ENCODE measurements at places on chromosomes 2 and 18.
A peak's percentile ranks its signal among the peaks of the same experiment; 100 is the strongest.

DNA sequence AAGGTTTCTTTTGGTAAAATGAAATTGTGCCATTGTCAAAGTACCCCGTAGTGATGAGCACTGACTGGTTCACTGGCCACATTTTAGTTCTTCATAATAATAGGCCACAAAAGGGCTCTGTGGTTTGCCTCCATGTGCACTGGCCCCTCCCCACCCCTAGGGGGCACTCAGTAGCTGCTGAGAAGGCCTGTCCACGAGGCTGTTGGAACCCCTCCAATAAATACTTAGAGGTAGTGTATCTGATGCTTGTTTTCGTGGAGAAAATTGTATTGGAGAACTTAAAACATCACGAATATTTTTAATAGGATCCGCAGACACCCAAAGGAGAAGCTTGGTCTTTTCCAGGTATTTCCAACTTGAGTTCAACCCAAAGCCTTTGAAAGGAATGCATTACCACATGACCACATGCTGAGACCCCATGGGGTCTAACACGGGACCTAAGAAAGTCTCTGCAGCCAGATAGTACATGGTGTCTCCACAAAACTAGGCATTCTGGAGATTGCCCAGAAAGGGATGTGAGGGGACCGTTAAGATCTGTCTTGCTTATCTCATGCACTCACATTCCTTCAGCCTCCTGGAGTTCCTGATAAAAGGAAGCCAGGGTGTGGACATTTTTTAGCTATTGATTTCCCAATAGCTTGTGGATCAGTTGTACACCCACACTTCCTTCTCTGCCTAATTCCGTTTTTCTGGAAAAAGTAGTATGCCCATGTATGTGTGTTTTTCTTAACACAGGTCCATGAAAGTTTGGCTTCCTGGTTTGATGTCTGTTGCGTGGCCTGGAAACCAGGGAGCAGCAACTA is 28.5 kb upstream of the NOSTRIN start:
- peak; percentile 45 for DNase-seq

DNA sequence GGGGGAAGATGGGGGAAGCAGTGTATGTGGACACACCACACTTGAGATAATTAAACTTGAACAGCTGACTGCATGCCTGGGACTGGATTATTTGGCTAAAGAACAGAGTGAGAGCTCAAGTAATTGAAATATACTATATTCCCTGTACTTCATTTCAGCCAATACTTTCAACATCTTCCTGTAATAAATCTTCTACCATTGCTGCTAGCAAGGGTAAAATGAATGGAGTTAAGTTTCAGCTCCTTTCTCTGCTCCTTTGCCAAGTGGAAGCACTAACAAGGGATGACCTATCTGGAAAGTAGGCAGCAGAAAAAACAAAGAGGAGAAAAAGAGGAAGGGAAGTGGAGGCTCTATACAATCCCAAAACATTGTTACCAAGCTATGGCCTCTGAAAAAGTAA is 50.9 kb downstream of the MMADHC start:
- no peak for DNase-seq

- no peak for DNase-seq
These were observed 13.4 kb downstream of the IL18RAP start for GRCh38 chr2:102436323-102436722.

- DNase-seq, result no peak
These were observed 57.0 kb upstream of the ITM2C start for GRCh38 chr2:230807729-230808128.

- no peak for DNase-seq
These were observed 129.4 kb upstream of the CXCR4 start for GRCh38 chr2:136247204-136247950.

DNA sequence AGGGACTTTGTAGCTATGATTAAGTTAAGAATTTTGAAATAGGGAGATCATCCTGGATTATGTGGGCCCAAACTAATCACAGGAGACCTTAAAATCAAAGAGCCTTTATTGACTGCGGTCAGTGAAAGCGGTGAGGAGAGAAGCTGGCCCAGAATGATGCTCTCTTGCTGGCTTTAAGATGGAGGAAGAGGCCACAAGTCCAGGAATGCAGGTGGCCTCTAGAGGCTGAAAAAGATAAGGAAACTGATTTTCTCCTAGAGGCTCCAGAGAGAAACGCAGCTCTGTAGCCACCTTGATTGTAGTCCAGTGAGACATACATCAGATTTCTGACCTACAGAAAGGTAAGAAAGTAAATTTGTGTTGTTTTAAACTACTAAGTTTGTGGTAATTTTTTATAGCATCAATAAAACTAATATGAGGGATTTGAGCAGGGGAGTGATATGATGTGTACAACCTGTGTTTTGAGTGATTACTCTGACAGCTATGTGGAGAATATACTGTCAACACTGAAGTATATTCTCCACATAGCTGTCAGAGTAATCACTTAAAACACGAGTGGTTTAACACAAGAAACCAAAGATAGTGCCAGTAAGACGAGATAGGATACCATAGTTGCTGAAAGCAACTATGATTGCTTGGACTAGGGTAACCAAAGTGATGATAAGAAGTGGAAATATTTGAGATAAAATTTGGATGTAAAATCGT is 364.4 kb upstream of the CHST9 start:
- no peak for DNase-seq

GRCh38 chr2:146579147-146579930 is 1265.5 kb upstream of the ACVR2A start:
- DNase-seq, result peak; percentile 18

GRCh38 chr2:12978066-12978835 is 261.5 kb downstream of the TRIB2 start:
- DNase-seq, result no peak

- no peak for DNase-seq
These were observed 115.3 kb upstream of the SRD5A2 start for GRCh38 chr2:31696068-31696467.

DNA sequence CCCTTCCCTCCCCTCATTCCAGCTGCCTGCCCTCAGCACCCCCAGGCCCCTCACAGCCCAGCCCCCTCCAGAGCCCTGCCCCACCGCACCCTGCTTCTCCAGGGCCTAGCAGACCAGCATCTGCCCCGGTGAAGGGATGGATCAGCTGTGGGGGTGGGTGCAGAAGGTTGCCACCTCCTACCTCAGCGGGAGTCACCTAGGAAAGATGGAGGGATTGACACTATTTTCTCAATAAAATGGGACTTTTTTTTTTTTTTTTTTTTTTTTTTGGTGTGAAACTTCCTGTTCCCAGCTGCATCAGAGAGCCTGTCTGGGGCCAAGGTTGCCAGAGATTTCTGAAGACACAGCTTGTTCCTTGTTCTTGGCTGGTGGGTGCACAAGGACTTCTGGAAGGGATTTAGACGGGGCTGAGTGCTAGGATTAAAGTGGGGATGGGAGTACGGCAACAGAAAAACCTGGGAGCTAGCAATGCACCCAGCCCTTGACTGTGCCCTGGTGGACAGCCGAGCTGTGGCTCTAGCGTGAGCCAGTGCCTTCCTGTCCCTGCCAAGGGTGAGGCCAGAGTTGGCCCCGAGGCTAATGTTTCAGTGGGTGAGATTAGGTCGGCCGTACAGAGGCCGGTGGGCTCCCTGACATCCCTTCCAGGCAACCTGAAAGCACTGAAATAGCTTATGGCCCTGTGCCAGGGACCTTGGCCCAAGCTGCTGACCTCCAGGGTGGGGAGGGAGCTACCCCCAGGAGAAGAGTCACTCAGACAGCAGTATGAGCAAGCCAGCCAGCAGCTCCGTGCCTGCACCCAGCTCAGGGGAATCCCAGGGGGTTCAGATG is 4.6 kb downstream of the B3GNT7 start:
- DNase-seq, result peak; percentile 73

DNA sequence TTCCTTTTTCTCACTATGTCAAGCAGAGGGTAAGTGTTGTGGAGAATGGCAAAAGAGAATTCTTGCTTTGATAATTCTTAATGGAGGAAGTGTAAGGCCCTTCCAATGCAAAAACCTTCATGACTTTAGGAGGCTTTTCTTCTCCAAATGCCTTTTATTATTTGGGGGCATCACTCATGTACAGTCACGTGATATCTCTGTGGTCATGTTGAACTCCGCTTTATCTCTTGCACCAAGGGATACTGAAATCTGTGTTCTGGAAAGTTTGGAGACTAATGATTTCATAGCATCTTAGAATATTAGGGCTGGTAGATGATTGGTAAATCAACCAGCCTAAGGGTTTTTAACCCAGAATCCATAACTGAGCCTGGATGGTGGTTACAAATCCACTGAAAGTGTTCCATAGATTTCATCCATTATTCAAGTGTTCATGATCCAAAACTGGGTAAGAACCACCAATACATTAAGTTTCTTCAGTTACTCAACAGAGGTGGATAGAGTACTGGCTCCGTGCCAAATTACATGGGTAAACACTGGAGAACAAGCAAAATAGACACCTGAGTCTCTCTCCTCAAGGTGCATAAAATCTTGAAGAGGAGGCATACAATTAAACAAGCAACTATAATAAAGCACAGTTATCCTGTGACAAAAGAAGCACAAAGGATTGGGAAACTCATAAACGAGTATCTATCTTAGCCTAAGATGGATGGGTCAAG is 169.6 kb upstream of the EPHA4 start:
- no peak for DNase-seq

DNA sequence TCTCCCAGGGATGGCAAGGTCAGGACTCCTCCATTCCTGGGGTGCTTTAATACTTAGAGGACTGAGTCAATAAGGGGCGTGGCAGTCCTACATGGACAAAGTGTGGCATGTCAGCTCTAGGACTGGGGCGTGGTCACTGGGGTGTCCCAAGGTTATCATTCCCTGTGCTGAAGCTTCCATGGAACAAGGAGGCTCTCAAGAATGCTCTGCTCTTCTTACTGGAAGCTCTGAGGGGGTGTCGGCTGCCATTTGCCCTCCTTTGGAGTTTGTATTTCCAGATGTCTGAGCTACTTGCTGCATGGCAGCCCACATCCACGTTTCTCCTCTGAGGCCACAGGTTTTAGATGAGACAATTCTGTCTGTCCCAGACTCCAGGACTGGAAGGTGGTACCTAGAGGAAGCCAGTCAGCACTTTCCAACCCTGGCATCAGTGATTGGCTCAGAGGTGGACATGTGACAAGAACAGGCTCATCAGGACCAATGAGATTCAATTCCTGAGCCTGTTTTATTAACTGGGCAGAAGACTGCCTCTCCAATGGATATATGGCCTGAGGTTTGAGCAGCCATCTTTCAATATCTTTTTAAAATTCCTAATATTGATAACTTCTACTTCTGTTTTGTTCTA is 128.9 kb upstream of the ARL4C start:
- DNase-seq, result no peak
